ENCODE measurements at places on chromosomes 11 and 22.

- no peak for DNase-seq
Observed at GRCh38 chr11:129312730-129313503, 62.7 kb upstream of the BARX2 start.

GRCh38 chr11:130223291-130223971, 63.8 kb downstream of the ST14 start:
- no peak for DNase-seq

- no peak for DNase-seq
Observed at GRCh38 chr11:119149018-119149785, at the start of gene ABCG4. TSS of gene ABCG4 (plus strand) at chr11:119149052. CDS start at chr11:119149966, 914 bp downstream.

DNA sequence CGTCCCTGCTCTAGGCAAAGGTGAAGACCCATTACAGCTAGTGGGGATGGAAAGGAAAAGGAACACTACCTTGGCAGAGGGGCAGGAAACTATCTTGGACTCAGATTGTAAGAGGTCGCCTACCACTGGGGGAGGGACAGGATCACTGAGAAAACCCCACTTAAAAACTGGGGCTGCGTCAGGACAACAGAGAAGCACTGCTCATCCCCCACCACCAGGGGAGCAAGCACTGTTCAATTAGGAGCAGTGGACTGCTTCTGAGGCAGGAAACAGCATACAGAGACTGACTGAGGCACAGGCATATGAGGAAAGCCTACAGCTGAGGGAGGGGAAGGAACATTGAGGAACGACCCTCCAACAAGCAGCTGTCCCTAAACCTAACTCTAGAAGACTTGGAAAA, 20.8 kb upstream of the DLAT start:
- no peak for DNase-seq

GRCh38 chr11:79227308-79227707, 213.5 kb downstream of the TENM4 start:
- no peak for DNase-seq

DNA sequence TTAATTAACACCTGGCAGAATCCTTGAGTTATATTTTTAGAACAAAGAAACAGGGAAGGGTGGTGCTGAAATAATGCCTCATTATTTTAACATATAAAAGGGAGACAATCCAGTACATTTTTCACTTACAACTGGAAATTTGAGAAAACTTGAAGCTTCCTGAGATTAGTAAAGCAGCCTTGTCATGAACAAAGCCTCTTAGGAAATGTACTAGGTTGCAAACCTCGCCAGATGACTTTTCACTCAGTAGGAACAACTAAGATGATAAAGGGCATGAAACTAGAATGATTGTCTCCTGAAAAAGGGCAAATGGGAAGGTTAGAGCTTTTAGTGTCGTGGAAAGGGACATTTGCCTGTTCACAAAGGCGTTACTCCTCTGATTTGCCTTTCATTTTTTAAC, 289.6 kb downstream of the ETS1 start:
- DNase-seq: no peak

GRCh38 chr22:33687464-33687863, 232.8 kb downstream of the LARGE1 start:
- DNase-seq: no peak

All from T-helper 17 cell (primary cell).